ENCODE measurements at places on chromosomes 6 and 20.
A peak's percentile ranks its signal among the peaks of the same experiment; 100 is the strongest.

- no peak for DNase-seq
Measured at GRCh38 chr6:133114973-133115372, 126.2 kb upstream of the EYA4 start.

DNA sequence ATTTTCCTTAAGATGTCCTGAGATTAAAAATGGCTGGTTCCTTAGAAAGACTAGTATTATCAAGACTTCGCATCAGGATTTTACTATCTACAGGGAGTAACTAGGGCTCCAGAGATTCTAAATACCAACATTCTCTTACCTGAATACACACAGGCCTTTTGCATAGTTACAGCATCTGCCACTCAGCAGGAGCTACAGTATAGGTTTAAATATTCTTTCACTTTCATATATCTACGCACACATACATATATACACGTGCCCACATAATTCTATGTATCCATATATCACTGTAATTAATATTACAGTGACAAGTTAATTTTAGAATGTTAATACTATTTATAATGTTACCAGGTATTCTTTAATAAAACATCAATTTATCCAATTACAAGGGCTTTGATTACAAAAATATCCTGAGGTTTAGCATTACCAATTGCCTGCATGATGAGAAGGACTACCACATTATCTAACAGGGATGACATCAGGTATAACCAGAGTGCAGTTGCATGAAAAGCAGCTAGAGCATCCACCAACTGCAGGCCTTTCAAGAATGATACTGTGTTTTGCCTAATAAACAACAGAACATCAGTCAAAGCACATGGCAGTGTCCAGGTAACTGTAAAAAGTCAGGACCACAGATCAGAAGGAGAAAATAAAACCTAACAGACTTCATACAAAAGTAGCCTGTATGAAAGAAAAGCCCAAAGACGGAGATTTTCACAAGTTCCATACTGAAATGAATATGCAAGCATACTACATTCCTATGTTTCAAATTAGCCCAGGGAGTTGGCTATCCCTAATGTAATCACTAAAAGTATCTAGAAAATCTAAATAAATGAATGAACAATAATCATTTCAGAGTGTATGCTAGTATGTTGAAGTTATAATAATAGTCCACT is 268.7 kb downstream of the PTPRK start:
- DNase-seq = no peak

DNA sequence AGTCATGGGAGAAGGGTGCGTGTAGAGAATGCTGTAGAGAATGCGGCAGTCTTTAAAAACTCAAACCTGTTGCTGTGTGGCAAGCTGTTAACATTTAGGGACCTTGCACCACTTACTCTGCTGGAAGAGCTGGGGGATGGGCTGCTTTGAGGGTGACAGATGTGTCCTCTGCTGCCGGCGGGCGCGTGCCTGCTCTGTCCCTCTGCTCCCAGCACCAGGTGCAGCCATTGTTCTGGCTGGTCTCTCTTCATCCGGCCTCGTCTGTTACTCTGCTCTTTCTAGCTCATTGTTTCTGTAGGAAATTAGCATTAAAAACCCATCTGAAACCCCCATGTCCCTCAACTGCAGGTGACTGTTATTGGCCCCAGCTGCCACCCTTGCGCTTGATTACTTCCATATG is 78.5 kb downstream of the CBFA2T2 start:
- DNase-seq = peak; percentile 64

DNA sequence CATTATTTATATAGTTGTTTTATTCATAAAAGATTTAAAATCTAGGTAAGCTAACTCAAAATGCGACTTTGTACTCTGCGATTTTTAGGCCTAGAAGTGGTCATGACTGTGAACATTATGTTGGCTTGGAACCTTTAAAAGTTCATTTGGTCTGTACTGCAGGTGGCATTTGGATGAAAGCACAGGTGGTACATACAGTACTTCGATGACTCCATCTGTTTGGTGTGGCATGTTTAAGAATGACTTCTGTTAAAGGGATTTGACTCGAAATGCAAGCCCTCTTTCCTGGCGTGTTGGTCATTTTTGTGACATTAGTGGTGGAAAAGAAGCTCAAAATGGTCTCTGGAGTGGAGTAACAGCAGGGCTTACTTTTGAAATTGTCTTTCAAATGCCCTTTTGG is 118.1 kb downstream of the UST start:
- no peak for DNase-seq

DNA sequence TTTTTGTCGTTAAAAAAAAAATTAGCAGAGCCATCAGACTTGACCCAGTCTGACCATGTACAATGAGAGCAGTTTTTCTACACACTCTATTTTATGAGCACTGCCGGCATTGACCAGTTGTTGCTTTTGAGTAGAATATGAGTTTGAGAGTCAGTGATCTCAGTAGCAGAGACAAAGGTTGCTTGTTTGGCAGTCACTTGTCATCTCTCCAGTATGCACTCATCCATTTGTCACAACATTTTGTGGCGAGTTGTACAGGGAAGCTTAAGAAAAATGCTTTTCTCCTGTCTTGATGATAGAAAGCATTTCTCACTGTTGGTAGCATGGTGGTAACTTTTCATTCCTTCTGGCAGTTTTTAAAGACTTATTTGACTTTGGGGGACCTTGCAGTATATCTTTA is 159.9 kb downstream of the MMS22L start:
- DNase-seq = no peak

DNA sequence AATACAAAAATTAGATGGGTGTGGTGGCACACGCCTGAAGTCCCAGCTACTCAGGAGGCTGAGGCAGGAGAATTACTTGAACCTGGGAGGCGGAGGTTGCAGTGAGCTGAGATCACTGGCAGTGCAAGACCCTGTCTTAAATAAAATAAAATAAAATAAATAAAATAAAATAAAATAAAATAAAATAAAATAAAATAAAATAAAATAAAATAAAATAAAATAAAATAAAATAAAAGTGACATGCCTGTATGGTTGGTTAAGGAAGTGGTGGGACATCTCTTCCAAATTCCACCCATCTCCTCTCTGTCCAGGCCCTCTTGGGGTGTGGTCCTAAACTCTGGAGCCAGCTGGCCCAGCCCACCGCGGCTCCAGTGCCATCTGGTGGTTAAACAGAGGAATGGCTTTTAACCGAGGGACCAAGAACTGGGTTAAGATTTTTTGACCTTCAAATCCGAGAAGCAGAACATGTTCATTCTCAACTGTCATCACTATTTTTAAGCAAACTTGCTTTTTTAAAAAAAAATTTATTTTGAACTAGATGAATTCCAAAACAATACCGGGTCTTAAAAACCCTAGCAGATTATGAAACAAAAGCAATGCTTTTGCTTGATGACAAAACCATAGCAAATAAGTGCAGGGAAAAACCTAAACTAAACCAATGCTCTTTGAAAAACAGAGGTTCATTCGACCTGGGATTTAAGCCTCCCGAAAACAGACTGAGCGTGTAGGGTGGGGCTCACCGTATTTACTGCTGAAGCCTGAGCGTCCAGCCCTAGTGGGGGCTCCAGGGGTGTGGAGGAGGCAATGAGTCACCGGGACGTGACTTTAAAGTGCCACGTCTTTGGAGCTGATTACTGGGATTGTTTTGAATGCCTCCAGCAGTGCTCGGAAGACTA is 68.8 kb downstream of the CDC5L start:
- peak; percentile 40 for DNase-seq

GRCh38 chr6:166655251-166655650 is 28.2 kb upstream of the RPS6KA2 start:
- no peak for DNase-seq

- no peak for DNase-seq
Measured at GRCh38 chr6:41937472-41937860, 4.1 kb downstream of the CCND3 start.

DNA sequence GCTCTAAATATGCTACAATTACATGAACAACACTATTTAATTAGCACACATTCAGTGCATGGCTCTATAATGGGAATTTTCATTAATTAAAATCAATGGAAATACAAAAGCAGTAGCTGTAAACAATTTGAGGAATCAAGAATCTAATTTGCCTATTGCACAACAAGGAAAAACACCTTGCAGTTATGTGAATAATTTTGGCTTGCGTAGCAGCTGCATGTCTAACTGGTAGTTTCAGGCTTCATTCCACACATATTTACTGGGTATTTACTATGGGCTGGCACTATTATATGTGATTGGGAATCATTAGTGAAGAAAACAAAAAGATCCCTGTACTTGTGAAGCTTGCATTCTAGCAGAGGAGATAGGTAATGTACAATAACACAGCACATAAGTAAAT is 26.4 kb downstream of the KIF6 start:
- DNase-seq = no peak

DNA sequence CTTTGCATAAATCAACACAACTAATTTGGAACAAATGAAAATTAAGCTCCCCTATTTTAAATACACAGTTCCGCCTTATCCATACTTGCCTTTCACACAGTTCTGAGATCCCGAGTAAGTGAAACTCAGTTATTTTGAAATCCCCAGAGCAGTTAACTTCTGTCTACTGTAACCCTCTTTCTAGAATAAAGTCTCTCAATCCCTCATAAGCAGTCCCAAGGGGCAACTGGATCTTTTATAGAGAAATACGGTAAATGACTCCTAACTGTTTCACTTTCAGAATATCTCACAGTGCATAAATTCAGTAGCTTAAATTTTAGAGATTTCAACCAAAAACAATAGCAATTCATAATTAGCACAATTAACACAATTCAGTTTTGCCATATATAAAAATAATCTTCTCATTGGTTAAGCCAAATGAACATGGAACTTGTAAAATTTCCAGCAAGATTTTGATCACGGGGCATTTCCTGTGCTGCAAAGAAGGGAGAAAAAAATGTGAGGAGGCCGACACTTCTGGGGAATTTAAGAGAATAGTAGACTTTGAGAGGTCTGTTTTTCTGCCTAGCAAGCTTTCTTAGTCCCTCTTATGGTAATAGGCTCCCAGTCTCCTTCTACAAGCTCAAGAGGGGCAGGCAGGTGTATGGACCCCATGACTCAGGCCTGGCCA is 78.3 kb downstream of the KIF6 start:
- no peak for DNase-seq

DNA sequence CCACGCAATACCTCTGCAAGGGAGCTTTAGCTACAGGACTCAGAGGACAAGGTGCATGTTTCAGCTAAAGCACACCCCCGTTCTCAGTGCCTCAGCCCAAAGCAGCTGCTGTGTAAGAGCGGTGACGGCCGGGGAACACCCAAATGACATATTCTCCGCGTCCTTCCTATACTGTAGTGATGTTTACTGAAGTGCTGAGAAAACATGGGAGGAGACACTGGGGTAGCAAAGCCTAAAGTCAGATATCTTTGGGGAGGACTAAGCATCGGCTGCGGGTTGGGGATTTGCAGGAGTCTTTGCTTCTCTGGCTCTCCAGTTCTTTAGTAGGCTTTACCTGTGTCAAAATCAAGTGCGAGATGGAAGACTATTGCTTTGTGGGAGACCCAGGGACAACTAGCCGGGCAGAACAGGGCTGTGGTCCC is 1.7 kb downstream of the SLC22A23 start:
- DNase-seq = peak; percentile 55

GRCh38 chr6:36544228-36544627 is 3.1 kb downstream of the STK38 start:
- no peak for DNase-seq

DNA sequence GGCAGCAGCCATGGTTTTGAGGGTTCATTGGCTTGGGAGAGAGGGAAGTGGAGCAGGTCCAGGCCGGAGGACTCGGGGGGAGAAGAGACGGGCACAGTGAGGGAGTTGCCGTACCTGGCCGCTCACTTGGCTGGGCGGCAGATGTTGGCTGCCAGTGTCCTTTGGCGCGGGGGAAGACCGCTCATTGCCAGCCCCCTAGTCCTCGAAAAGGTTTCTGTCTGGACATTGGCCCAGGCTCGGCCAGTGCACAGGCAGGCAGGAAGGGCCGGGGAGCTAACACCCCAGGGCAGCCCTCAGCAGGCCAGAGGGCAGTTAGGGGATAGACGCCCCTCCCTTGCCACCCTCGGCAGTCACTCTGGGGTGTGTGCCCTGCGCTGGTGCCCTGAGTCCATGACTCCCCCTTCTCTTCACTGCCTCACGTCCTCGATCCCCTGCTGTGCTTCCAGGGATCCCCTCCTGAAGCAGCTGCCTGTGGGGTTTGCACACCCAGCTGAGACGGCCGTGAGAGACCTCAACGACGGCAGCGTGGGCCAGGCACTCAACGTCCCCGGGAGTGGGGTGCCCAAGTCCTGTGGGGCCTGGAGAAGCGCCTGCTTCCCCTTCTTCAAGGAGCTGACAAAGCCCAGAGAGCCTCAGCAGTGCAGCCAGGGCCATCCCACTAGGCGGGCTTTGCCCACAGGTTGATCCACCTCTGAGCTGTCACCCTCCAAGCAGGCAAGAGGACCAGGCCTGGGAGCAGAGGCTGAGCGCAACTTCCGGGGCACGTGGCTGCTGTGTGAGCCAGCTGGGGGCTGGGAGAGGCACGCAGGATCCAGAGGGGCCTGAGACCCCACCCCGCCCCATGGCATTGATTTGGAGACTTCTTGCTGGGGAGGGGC is 20.4 kb downstream of the RBM38 start:
- no peak for DNase-seq

- peak; percentile 28 for DNase-seq
Measured at GRCh38 chr6:136628996-136629395, 78.8 kb upstream of the MAP7 start.
